ENCODE measurements at places on chromosomes 5 and 9.

DNA sequence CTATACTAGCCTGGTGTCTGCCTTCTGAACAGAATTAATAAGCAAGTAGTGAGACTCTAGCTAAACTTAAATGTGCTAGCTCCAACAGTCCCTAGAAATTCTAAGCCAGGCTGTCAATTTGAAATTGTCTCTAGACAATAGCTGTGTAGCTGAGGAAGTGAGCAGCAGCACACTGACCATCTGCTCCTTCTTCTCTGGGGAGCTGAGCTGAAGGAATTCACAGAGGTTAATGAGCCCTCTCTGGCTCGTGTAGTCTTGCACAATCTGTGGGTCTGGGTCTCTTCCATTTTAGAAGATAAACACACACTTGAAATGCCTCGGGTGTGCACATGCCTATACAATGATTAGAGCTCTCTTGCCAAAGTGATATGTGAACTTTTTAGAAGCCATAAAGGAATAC lies 63.5 kb upstream of the BARX1 start:
- peak; percentile 44 for DNase-seq

DNA sequence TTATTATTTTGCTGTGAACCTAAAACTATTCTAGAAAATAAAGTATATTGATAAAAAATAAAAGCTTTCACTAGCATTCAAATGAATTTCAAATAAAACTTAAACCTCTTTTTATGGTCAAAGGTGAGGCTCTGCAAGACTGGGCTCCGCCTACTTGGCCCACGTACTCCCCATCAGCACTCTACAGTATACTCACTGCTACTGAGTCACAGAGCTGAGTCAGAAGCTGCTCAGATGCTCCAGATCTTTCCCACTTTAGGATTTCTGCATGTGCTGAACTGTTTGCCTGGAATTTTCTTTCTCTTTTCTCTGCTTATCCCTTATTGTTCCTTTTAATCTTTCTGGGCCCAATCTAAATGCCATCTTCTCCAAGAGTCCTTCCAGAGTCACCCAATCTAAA lies 331.9 kb upstream of the CCNG1 start:
- no peak for DNase-seq

- DNase-seq: no peak
Observed at GRCh38 chr9:93929231-93929630, 25.9 kb downstream of the BARX1 start.

GRCh38 chr9:12882430-12882829 lies 107.6 kb downstream of the LURAP1L start:
- no peak for DNase-seq

- DNase-seq: no peak
Observed at GRCh38 chr9:36126016-36126730, 10.4 kb upstream of the GLIPR2 start.

- DNase-seq: no peak
Observed at GRCh38 chr5:76867038-76867437, 17.2 kb downstream of the S100Z start.

DNA sequence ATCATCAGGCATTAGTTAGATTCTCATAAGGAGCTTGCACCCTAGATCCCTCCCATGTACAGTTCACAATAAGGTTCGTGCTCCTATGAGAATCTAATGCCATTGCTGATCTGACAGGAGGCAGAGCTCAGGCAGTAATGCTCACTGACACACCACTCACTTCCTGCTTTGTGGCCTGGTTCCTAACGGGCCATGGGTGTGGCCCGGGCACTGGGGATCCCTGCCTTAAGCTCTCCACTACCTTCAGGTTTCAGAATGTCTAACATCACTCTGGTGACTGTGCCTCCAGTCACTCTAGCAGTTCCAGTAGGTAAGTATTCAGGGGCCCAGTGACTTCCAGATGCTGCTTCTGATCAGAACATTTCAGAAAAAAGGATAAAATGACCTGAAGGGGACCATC lies 152.4 kb downstream of the LRRC70 start:
- no peak for DNase-seq

Data from WERI-Rb-1 (cell line).